T-helper 9 cell (primary cell): ENCODE measurements at places on chromosomes 2 and 18.

DNA sequence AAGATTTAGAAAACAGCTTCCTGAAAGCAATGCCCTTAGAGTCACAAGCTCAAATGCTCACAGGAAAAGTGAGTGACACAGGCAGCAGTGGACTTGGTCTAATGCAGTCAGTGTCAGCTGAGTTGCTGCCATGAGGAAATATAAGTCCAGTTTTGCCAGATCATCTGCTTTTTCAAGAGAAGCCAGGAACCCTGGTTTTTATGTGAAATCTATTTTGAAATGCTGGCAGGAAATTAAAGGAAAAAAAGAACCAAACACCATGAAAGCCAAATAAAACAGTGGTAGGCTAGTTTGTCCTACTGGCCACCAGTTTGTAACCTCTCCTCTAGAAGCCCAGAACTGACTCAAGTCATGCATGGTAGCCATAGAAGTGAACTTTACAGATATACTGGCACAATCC is 109.2 kb downstream of the THADA start:
- DNase-seq, result no peak

GRCh38 chr2:43787895-43788294 is 14.1 kb downstream of the DYNC2LI1 start:
- no peak for DNase-seq

- DNase-seq, result no peak
Measured at GRCh38 chr2:240277807-240278522, 137.5 kb upstream of the OTOS start.

DNA sequence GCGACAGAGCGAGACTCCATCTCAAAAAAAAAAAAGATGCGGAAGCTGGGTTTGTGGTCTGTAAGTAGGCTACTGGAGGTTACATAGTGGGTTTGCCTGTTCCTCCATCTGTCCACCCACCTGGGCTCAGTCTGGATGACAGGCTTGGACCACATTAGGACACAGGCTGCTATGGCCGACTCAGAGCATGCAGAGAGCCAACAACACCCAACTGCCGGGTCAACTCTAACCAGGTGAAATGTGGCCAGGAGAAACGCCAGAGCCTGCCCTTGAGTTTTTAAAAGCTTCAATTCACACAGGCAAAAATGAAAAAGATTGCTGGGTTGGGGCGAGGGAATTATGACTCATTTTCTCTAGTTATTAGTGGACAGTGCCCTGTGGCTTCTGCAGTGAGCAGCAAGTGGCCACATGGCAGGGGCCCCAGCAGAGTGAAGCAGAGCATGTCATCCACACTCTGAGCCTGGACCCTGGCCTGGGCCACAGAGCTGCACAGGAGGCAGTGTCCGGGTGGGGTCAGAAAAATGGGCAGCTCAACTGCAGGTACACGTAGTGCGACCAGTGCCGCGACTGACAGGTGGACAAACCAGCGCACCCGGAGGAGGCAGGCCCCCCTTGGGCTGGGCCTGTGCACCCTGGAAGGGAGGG is 67.4 kb downstream of the BIN1 start:
- DNase-seq, result no peak

DNA sequence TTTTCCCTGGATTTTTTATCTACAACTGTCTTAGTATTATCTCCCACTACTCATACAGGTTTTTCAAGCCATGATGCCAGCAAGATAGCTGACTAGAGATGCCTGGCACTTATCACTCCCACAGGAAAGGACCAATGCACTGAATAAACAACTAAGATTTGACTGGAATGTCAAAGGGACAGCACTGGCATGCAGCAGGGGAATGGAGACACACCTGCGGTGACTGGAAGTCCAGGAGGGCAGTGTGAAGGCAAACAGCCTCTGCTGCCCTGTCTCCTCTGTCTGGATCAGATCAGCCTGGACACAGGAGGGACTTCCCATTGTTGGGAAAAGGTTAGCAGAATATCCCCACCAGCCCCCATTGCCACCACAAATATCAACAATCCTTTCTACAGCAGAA is 85.1 kb downstream of the TMEM237 start:
- DNase-seq, result no peak

- DNase-seq, result no peak
Measured at GRCh38 chr18:27825689-27826088, 351.2 kb downstream of the CDH2 start.

- no peak for DNase-seq
Measured at GRCh38 chr2:121149384-121149783, 135.6 kb downstream of the TFCP2L1 start.

DNA sequence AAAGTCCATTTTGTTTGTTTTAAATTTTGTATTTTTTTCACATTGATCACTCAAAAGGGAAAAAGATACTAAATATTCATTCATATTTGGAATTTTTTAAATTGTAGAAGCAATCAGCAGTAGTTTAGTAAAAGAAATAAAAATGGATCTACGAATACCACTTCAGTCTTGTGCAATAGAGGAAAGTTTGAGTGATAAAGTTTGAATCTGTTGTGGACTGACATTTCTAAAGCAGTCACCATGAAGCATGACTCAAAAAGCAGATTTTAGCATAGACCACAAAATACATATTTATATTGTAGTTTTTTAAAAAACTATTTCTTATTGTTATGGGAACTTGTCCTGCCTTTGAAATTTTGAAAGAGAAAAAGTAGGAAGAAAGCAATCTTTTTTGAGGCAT is 520.5 kb upstream of the ZEB2 start:
- DNase-seq, result no peak

- no peak for DNase-seq
Measured at GRCh38 chr2:72623481-72623880, 202.4 kb downstream of the EXOC6B start.

DNA sequence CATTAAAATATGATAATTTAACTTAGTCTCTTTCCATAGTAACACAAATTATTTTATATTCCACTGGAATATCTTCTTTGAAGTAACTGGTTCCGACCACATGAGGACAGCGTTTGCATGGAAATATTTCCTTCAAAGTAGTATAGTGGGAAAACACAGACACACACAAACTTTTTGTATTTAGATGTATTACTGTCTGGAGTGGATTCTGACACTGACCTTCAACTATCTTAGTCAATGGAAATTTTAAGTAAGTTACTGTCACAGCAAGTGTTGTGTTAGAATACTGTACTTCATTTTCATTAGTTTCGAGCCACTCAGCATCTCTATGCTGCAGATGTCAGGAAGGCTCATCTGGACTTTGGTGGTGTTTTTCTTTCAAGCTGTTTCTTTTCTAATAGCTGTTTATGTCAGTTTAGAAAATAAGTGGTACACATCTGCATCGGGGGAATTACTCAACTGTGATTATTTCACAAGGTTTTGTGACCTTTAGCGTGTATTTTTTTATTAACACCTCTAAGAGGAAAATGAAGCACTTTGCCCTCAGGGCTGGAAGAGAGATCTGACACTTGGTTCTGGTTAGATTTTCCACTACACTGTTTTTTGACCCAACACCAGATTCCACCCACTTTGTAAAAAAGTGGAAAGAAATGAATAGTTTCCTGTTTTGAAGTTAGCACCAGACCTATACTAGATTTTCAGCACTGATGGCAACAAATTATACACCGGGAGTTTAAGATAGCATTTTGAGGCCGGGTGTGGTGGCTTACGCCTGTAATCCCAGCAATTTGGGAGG is 18.9 kb upstream of the THOC1 start:
- DNase-seq, result no peak

GRCh38 chr2:178271094-178271493 is 76.8 kb downstream of the OSBPL6 start:
- no peak for DNase-seq

DNA sequence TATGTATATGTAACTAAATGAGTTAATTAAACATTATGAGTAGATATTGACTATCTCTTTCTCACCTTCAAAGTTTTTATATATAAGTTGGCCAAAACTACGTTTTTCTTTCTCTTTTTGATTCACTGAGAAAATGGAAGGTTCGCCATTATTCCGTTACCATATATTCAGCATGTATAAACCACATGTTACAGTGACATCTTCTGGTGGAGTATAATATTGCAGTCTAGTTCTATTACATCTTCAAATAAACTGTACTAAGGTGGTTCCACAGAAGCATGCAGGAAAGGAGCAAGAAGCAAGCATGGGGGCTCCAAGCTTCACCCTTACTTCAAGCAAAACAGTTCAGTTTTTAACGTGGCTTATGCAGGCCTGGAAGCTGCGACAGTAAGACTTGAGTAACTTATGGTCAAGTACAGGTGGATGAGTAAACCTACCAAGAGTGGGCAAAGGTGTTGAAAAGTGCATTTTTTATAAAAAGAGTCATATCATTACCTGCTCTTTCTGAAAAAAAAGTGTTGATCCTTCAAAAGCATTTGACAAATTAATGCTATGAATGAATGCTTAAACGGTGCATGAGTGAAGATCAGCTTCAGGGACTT is 129.8 kb upstream of the RAB6C start:
- no peak for DNase-seq

- no peak for DNase-seq
Measured at GRCh38 chr18:12417687-12418086, 10.0 kb downstream of the PRELID3A start.

DNA sequence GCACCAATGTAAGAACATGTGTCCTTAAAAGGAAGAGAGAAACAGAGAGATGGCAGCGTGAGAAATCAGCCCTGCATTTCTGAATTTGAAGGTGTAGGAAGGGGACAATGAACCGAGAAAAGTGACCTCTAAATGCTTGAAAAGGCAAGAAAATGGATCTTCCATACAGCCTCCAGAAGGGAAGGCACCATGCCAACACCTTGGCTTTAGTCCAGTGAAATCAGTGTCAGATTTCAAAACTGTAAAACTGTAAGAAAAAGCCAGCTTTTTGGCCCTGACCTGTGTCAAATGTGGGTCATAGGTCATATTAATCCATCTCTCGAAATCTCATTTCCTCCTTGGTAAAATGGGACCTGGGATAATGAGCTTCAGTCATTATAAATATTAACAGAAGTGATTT is 762.3 kb downstream of the DCDC2C start:
- DNase-seq, result no peak

DNA sequence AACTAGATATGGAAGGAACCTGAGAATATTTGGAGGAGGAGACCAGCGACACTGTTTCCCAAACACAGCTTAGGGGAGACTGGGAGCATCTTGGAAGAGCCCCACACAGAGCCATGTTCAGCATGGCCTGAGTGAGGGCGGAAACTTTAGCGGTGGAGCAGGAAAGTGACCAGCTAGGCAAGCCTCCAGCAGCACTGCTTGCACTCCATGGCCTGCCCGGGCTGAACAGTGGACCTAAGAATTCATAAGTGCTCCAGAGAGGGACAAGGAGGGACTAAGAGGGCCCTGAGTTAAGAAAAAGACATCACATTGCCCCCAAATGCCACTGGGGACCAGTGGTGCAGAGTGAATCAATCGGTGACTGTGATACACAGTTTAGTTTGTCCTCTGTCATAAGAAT is 566.4 kb downstream of the TNS1 start:
- no peak for DNase-seq

- no peak for DNase-seq
Measured at GRCh38 chr2:5125017-5125730, 567.0 kb upstream of the SOX11 start.

GRCh38 chr2:220775856-220776488 is 796.1 kb downstream of the EPHA4 start:
- DNase-seq, result no peak

DNA sequence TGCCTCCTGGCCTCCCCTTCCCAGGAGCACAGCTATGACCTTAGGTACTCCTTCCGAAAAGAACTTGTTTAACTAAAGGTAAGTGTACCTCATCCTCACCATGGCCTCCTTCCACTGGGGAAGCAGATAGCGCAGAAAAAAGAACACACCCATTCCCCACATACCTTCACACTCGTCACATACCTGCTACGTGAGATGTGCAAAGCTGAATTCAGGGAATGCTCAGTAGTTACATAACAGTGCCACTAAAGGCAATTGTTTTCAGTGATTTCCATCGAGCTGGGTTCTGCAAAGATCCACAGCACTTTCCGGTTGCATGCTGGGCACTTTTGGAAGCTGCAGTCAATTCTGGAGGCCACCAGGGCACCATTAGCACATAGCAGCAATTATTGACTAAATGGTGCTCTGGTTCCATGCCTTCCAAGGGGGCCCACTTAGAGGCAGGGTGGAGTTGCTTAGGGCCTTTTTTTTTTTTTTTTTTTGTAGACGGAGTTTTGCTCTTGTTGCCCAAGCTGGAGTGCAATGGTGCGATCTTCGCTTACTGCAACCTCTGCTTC is 41.0 kb downstream of the PAX8 start:
- no peak for DNase-seq

GRCh38 chr2:138219961-138220360 is 255.7 kb downstream of the HNMT start:
- DNase-seq, result no peak

- no peak for DNase-seq
Measured at GRCh38 chr2:215137741-215138340, 585 bp downstream of the ABCA12 start.

GRCh38 chr2:212618636-212619035 is 80.0 kb upstream of the ERBB4 start:
- DNase-seq, result no peak

GRCh38 chr2:168294409-168294808 is 47.0 kb upstream of the STK39 start:
- no peak for DNase-seq

DNA sequence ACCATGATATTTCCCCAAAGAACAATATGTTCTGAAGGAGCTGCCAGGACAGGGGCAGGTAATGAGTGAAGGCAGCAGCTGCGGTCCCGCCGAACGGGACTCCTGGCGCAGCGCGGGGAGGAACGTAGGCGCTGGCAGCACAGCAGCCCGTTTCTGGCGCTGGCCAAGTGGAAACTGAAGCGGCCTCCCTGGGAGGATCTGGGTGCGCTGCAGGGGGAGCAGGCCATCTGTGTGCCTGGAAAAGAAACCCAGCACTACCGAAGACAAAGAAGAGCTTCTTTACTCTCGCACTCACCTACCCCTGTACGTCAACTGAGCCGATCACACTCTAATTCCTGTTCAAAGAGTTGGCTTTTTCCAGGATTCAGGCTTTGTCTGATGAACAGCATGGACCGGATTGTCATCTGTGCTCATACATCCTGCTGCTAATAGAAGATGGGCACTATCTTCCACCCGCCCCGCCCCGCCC is 11.8 kb downstream of the G6PC2 start:
- DNase-seq, result no peak

GRCh38 chr2:46747297-46747818 is 168.2 kb downstream of the MCFD2 start:
- DNase-seq, result no peak

DNA sequence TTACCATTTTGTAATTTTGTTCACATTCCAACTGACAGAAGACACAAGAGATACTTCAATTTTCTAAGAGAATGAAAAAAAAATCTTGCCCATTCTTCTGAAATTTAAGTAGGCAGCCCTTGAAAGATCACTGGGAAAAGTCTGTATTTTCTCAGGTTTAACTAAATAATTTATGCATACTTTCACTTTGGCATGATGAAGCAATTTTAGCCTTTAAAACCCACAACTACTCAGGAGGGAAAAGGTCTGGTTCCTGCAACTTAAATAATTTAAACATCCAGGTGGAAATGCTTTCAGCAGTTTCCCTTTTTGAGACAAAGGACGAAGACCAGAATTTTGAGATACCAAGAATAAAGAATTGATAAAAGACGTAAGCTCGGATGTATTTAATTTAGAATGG is 61.4 kb downstream of the ZEB2 start:
- no peak for DNase-seq

- no peak for DNase-seq
Measured at GRCh38 chr2:128520340-128520739, 201.7 kb upstream of the HS6ST1 start.
